ENCODE measurements at places on chromosomes 2 and 18.

DNA sequence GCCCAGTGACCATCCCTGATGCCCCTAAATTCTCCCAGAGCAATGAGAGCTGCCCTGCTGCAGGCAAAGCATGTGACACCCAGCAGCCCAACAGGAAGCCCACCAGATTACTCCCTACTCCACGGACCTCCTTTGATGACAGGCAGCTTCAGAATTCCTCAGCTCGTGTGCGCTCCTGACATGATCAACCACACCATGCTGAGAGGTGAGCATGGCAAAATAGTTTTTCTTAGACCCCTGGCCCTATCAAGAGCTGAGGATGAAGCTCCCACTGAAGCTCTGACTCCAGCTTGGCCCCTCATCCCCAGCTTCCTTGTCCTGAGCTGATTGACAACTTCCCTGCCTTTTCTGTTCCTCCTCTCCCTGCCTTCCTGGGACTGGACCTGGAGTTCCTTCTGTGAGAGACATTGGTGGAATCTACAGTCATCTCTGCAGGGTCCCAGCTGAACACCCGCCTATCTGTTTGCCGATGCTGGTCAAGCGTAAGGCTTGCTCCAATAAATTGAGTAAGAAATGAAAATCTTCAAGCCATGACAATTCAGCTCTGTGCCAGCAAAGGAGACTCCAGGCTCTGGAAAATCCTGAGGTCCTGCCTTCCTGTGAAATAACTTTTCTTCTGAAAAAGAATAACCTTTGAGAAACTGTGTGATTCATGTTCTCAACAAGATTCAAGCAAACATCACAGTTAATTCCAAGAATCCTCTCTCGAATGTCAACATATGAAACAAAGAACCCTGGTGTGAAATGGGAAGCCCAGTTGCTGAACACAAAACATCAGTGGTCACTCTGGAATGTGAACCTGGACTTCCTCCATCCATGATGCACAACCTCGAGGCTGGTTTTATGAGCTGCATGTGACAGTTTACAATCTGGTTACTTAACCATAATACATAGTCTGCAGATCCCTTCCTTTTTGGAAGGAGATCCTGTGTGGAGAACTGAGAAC, 201.1 kb downstream of the SPP2 start:
- no peak for DNase-seq

GRCh38 chr2:224954980-224955379, 87.3 kb downstream of the DOCK10 start:
- DNase-seq, result no peak

- no peak for DNase-seq
Measured at GRCh38 chr2:11481789-11482472, 16.0 kb upstream of the E2F6 start.

GRCh38 chr2:221969087-221969829, 329.5 kb downstream of the PAX3 start:
- DNase-seq, result no peak

DNA sequence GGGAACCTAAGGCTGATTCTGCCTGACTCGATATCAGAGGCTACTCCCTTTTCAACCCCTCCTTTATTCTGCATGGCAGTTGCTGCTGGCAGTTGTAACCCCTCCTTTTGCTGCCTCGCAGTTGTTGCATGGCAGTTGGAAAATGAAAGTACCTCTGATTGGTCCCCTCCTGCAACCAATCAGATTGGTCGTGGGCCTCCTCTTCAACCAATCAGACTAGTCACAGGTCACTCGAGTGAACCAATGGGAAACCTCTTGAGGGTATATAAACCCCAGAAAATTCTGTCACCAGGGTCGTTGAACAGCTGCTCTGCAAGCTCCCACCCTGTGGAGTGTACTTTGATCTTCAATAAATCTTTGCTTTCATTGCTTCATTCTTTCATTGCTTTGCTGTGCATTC, 294.3 kb upstream of the SLC8A1 start:
- DNase-seq, result no peak

DNA sequence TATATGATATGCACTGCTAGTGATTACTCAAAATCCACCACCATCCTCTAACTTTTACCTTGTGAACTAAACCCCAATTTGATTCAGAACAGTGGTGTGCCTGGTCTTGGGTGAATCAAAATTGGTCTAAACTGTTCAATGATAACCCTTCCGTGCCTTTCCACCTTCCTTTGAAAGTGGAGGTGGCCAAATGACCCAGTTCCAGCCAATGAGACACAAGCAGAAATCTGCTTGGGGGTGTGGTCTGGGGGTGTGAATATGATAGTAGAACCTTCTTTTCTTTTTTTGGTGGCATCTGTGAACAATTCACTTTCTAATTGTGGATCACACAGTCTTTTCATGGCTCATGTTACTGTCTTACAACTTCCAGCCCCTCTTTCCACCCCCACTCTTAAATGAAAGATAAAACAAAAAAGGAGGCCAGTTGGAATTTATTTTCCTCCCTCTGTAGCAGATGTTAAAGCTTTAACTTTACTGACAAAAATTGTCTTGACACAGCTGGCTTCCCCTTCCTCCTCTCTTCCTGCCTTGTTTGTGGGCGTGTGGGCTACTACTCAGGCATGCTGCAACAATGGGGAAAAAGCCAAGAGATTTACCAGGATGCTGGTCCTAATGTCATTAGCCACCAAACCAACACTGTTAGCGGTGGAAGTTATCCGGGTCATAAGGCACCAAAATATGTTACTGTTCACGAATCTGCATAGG, 58.8 kb upstream of the ANKRD44 start:
- no peak for DNase-seq

DNA sequence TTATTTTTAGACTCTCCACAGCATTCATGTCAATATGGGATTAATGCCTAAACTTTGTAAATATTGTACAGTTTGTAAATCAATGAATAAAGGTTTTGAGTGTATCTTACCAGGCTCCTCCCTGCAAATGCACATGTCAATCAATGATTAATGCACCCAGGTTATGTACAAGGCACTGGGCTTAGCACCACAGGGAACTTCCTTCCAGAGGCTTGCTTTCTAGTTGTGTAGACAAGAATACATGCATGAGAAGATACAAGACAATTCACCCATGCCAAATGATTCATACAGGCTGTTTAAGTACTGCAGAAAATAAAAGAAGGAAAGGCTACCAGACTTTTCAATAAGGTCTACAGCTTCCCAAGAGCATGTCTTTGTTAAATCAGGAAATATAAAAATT, 114.1 kb downstream of the MMADHC start:
- no peak for DNase-seq

DNA sequence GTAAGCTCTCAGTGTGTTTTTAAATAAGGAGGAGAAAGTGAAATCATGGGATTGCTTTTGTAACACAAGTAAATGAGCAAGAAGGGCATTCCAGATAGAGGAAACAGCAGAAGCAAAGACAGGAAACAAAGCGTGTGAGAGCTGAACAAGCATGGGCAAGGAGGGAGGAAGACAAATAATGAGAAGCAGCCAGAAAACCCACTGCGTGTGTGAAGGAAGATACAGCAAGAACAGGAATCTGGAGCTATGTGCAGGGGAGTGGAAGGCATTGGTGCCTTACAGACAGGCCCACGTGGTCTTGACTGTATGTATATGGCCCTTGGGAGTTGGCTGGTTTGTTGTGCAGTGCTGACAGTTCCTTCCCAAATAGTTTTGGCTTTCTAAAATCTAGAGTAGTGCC, 88.6 kb downstream of the AAK1 start:
- DNase-seq, result no peak

- no peak for DNase-seq
Measured at GRCh38 chr18:52228166-52228565, 111.8 kb upstream of the DCC start.

- DNase-seq, result no peak
Measured at GRCh38 chr2:73489053-73489452, 103.4 kb downstream of the ALMS1 start.

- DNase-seq, result no peak
Measured at GRCh38 chr18:48848641-48849143, 102.1 kb downstream of the SMAD7 start.

GRCh38 chr2:130369311-130369964, 13.6 kb downstream of the PTPN18 start:
- DNase-seq, result no peak

- no peak for DNase-seq
Measured at GRCh38 chr2:71546777-71547281, 93.5 kb downstream of the DYSF start.

GRCh38 chr2:105510761-105511528, 112.1 kb upstream of the FHL2 start:
- DNase-seq, result no peak

DNA sequence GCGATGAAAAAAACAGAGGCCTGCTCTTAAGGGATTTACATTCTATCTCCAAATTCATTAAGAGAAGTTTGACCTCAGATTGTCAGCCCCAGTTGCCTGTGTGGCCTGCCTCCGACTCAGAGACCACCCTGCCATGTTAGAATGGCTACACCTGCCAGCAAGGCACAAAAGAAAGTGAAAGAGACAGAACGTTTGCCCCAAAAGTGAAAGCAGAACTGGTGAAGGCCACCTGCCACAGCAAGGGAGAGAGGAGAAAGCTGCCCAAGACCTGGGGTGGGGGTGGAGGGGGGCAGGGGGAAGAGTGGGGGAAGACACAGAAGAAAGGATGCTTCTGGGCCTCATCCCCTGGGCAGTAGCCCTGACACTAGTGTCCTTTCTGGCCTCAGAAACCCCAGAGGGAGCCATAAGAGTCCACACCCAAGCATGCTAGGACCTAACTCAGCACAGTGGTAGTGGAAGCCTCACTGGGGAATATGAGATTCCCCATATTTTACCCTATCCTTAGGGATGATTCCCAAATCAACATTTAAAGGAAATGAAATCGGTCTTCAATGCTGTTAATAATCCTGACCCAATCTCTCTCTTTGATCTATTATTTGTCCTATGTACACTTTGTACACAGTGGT, 389.7 kb downstream of the TXNL1 start:
- DNase-seq, result no peak

DNA sequence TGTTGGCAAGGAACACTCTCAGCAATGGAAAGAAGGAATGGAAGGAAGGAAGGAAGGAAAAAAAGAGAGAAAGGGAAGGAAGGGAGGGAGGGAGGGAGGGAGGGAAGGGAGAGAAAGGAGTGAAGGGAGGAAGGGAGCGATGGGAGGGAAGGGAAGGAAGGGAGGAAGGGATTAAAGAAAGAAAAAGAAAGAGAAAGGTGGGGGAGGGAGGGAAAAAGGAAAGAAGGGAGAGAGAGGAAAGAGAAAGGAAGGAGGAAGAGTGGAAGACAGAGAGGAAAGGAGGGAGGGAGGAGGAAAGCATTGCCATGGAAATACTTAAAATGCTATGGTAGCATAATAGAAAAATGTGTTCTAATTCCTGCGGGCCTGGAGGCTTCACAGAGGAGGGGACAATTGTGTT, 22.4 kb downstream of the TTR start:
- no peak for DNase-seq

GRCh38 chr18:8046441-8046840, 479.3 kb downstream of the PTPRM start:
- DNase-seq, result no peak

- no peak for DNase-seq
Measured at GRCh38 chr2:150224321-150224720, 263.1 kb downstream of the RND3 start.

GRCh38 chr18:67783196-67783946, 266.9 kb upstream of the DSEL start:
- no peak for DNase-seq

GRCh38 chr2:219517954-219518778, 3.9 kb downstream of the ASIC4 start:
- DNase-seq, result no peak

DNA sequence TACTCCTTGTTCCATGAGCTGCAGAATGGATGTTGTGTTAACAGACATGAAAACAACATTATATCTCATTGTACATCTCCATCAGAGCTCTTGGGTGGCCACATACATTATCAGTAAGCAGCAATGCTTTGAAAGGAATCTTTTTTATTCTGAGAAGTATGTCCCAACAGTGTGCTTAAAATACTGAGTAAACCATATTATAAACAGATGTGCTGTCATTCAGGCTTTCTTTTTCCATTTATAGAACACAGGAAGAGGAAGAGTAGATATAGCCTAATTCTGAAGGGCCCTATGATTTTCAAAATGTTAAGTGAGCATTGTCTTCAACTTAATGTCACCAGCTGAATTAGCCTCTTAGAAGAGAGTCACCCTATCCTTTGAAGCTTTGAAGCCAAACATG, 44.3 kb upstream of the CABYR start:
- no peak for DNase-seq

GRCh38 chr2:142174176-142174575, 43.4 kb upstream of the LRP1B start:
- DNase-seq, result no peak

- DNase-seq, result no peak
Measured at GRCh38 chr2:37201208-37201607, 4.9 kb downstream of the CEBPZOS start.

- DNase-seq, result no peak
Measured at GRCh38 chr2:189441709-189442074, 418 bp downstream of the WDR75 start.

GRCh38 chr2:222456479-222457077, 32.2 kb downstream of the SGPP2 start:
- DNase-seq, result no peak

DNA sequence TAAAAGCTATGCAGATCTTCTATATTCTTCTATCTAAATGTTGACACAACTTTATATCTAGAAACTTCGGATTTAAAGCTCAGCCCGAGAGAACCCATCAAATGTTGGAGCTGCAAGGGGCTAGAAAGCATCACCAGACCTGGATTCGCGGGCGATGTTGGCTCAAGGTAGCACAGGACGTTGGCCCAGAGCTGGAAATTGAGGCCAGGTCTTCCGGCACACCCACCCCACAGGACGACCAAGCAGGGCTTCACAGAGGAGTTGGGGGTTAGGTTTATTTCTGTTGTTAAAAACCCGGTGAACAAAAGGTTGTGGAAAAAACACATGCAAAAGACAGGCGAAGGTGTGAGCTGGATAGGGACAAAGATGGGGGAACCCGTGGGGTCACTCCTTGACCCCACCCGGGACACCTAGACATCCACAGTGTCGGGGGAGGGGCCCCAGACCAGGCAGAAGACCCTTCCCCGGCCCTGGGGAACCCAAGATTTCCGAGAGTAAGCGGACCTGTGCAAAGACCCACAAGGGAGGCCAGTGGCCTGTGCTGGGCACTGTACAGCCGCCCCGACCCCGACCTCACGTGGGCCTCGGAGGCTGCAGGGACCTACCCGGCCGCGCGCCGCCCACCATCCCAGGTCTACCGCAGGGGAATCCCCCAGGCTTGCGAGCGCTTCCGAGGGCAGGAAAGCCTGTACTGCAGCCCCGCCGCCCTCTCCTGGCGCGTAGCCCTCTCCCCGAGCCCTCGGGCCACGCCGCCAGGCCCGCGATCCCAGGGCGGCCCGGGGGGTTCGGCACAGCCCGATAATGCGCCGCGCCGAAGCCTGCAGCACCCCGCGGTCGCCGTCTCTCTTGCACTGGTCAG, 1.8 kb upstream of the AGBL5 start:
- DNase-seq, result peak; percentile 55

Measured in stimulated activated CD4-positive, alpha-beta T cell treated with anti-CD3 and anti-CD28 coated beads, Interleukin-1b, Interleukin-23, amount 100 ng/mL, for 4 hours (primary cell).